ENCODE measurements at places on chromosomes 3 and 15. TPM values are rescaled to one million over a fixed set of nuclear protein-coding genes. Genes with fewer than 3 reads are reported as not detected.
A peak's percentile ranks its signal among the peaks of the same experiment; 100 is the strongest.

Gene SETD5
- total RNA-seq, result 154 TPM

Gene GOLGA6L7
- not detected for total RNA-seq

Gene ACTL6A
- total RNA-seq, result 49.8 TPM

Gene MNS1
- 2.5 TPM for total RNA-seq

Gene ECE2
- not detected for total RNA-seq

- no peak for DNase-seq
- no peaks in the 10 kb centered on the region for H3K36me3 ChIP-seq
- no peaks in the 10 kb centered on the region for H3K4me1 ChIP-seq
- peaks cover 30% of the 10 kb centered on the region for H3K27me3 ChIP-seq
- H3K27ac ChIP-seq, result no peak overlapping the region
Observed at GRCh38 chr15:37981775-37982174, 47.3 kb downstream of the TMCO5A start.

DNA sequence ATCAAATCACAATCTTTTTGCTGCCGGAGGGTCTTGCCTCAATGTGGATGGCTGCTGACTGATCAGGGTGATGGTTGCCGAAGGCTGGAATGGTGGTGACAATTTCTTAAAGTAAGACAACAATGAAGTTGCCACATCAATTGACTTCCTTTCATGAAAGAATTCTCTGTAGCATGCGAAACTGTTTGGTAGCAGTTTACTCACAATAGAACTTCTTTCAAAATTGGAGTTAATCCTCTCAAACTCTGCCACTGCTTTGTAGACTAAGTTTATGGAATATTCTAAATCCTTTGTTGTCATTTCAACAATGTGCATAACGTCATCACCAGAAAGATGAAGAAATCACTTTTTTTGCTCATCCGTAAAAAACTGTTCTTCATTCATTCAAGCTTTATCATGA lies 65.8 kb downstream of the B3GNT5 start:
- H3K27ac ChIP-seq, result no peak overlapping the region
- no peak overlapping the region for H3K4me3 ChIP-seq
- no peak for DNase-seq
- no peaks in the 10 kb centered on the region for H3K4me1 ChIP-seq
- H3K27me3 ChIP-seq, result no peaks in the 10 kb centered on the region
- H3K36me3 ChIP-seq, result no peaks in the 10 kb centered on the region

GRCh38 chr15:57288926-57289580 lies 87.3 kb upstream of the CGNL1 start:
- H3K27ac ChIP-seq, result peak overlapping the region; percentile 19
- DNase-seq, result no peak
- peaks cover 68% of the 10 kb centered on the region for H3K36me3 ChIP-seq
- H3K4me3 ChIP-seq, result no peak overlapping the region
- H3K4me1 ChIP-seq, result peaks cover 2% of the 10 kb centered on the region
- no peaks in the 10 kb centered on the region for H3K27me3 ChIP-seq

- H3K27ac ChIP-seq, result no peak within 1 kb of the TSS
- H3K4me3 ChIP-seq, result no peak within 1 kb of the TSS
- DNase-seq, result no peak
- H3K4me1 ChIP-seq, result no peaks in the 10 kb centered on the region
Observed at GRCh38 chr3:109316162-109316730, at the start of gene DPPA2. DPPA2 (minus strand) TSS chr3:109316517; CDS start chr3:109314542, 1,975 bp downstream.

DNA sequence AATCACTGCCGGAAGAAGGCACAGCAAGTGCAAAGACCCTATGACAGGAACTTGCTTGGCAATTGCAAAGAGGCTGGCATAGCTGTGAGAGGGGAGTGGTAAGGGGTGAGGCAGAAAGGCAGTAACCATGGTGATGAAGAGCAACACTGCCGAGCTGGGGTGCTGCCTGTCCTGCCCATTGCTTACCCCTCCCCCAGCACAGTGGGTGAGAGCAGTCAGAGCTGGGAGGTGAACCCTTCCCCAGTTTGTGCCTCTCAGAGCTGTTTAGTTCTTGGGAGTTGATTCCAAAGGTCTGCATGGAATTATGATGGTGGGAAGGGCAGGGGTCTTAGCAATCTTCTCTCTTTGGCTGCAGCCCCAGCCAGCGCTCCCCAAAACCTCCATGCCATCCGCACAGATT lies 8.8 kb downstream of the TYRO3 start:
- DNase-seq, result no peak
- H3K27me3 ChIP-seq, result no peaks in the 10 kb centered on the region
- H3K4me3 ChIP-seq, result no peak overlapping the region
- H3K4me1 ChIP-seq, result peaks cover 14% of the 10 kb centered on the region
- no peak overlapping the region for H3K27ac ChIP-seq

- DNase-seq, result no peak
- peaks cover 8% of the 10 kb centered on the region for H3K27me3 ChIP-seq
- H3K4me1 ChIP-seq, result peaks cover 8% of the 10 kb centered on the region
- peak overlapping the region; percentile 66 for H3K4me3 ChIP-seq
- H3K36me3 ChIP-seq, result no peaks in the 10 kb centered on the region
- H3K27ac ChIP-seq, result no peak overlapping the region
Observed at GRCh38 chr3:72738752-72739530, 109.3 kb downstream of the SHQ1 start.

All from osteocyte (in vitro differentiated cells).